ENCODE measurements at places on chromosomes 6 and 20. TPM values are rescaled to one million over a fixed set of nuclear protein-coding genes. Genes with fewer than 3 reads are reported as not detected.

DNA sequence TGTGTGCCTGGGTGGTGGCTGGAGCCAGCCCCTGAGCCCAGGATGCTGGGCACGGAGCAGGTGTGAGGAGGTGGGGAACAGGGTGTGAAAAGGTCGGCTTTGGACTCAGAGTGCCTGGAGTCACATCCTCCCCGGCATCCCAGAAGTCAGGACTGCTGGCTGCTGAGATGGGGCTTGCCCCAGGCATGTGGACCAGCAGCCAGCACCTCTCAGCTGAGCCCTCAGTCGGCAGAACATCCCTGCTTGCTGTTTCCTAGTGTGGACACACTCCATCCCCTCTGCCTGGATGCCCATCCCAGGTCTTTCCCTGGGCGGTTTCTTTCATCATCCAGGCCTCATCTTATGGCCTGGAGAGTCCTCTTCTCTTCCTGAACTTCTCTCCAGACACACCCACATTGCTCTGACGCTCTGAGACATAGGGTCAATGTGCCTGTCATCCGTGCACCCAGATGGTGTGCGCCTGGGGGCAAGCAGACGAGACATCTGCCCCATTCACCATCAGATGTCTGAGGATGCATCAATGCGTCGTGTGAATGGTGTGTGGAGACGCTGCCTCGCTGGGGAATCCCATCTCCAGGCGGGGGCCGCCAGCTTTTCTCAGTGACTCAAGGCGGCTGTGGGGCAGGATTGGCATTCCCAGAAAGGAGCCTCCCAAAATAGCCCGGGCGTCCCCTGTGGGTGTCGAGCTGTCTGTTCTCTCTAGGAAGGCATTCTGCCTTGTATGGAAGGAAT is 104.2 kb downstream of the SYCP2 start:
- no peak for DNase-seq

- DNase-seq, result no peak
Observed at GRCh38 chr6:57256541-57256940, 34.4 kb upstream of the RAB23 start.

DNA sequence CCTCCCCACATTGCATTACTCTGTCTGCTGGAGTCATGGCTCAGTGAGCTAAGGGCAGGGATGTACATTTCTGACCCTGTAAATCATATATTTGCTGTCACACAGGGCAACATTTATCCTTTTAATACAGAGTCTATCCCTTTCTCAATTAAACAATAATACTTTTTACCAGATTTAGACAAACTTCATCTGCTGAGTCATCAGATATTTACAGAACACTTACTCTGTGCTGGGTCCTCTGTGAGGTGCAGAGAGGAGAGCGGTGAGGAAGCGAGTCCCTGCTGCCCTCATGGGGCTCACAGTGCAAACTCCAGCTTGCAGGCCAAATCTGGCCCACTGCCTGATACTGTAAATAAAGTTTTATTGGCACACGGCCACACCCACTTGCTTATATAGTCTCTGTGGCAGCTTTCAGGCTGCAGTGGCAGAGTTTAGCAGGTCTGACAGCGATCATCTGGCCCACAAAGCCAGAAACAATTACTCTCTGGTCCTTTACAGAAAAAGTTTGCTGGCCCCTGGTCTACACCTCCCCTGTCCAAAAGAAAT is 144.5 kb downstream of the CDH26 start:
- no peak for DNase-seq

- peak; percentile 85 for DNase-seq
Observed at GRCh38 chr6:159106627-159107241, 61.9 kb upstream of the TAGAP start.

DNA sequence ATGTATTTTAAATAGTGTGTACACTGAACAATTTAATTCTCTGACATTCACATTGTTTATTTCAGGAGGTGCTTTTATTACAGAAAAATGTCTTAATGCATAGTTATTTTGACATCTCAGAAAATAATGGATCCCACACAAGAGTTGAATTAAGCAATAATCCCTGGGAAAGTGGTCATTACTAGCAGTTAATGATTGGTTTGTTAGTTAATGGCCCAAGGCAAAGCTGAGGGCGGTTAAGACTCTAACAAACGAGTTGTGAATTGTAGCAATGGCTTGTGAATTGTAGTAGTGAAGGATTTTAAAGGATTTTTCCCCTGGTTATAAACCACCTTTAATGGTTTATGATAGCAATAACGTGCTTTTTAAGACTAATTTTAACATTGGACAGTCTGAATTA is 1316.0 kb upstream of the GJE1 start:
- DNase-seq, result no peak

Gene WFDC10B
- not detected for total RNA-seq

Gene HLA-DQB1
- total RNA-seq, result 310 TPM

Gene C20orf141
- not detected for total RNA-seq

Gene EYS
- total RNA-seq, result not detected

Gene MRPL14
- 45.5 TPM for total RNA-seq

Data from activated B cell treated with CpG ODN at 0.5 μM for 24 hours (primary cell).